ENCODE measurements at places on chromosomes 2 and 18. TPM values are rescaled to one million over a fixed set of nuclear protein-coding genes. Genes with fewer than 3 reads are reported as not detected.
A peak's percentile ranks its signal among the peaks of the same experiment; 100 is the strongest.

KATNAL2 gene
- 5.8 TPM for total RNA-seq

NEURL3 gene
- total RNA-seq: not detected

TPO gene
- 0.56 TPM for total RNA-seq

DNA sequence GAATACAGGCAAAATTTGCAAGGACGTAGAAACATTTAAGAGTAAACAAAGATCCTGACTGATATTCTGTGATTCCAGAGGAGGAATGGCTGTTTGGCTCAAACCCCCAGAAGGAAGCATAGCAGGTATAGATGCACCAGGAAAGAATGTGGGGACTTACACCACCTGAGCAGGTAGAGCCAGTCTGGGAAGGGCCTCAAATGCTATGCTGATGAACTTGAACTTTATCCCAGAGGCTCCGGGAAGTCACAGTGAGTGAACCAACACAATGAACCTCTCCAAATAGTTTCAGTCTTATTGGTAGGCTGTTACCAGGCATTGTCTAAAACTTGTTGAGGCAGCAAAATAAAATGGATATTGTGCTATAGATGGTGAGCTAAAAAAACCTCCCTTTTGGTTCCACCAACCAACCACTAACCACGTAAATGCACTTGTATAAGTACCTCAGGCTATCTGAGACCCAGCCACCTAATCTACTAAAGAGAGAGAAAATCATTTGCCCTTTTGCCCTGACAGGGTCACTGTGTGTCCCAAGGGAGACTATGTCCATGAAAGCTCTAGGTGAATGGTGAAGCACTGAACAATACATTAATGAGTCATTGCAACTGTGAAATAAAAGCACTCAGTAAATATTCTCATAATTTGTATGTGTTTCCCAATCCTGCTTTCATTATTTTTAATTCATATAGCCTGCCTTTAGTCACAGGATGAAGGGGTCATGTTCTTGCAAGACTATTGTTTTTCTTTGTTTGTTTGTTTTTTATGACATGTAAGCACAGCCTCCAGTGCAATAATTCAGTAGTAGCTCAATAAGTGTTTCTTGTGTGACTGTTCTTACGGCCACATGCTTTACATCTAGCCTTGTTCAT is 911.6 kb downstream of the EPHA4 start:
- ATAC-seq: no peak

- no peak for ATAC-seq
Measured at GRCh38 chr2:240168546-240169361, 28.3 kb upstream of the OTOS start.

DNA sequence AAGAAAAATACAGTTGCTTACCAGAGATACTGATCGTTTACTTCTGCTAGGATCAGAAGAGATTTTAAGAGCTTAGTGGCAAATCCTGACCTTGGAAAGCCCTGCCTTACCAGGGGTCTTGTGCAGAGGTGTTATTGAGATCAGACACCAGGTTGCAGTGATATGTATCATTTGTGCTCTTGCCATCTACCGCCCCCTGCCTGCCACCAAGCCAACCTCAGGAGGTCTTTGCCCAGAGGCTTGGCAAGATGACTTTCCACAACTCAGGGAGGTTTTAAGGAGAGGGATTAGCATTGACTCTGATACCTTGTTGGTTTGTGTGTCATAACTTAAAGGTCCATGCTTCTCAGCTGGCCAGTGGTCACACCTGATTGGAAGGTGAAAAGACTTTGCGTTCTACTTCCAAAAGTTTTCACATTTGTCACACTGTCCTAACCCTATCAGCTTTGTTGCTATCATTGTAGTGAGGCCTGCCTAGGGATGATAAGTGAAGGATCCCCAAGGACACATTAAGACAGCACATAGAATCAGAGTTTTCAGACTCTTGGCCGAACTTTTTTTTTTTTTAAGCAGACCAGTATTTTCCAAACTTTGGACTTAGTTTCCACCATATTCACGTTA is 46.2 kb upstream of the MGAT5 start:
- ATAC-seq: peak; percentile 75

DNA sequence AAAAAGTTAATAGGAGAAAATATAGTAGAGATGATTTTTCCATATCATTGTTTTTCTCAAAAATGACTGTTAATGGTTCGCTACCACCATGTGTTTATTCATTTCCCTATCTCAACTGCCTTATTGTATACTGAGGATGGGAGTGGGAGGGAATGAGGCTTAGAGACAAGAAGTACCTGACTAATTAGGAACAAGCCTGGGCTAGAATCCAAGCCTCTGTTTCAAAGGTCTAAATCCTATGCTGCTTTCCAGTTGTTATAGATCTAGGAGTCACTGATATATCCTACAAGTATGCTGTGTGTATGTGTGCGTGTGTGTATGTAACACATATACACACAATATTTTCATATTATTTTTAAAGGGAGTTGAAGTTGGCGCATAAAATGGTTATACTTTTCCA is 465.9 kb downstream of the EPHA4 start:
- ATAC-seq: no peak

GRCh38 chr2:196830701-196831100 is 21.5 kb upstream of the C2orf66 start:
- ATAC-seq: no peak

DNA sequence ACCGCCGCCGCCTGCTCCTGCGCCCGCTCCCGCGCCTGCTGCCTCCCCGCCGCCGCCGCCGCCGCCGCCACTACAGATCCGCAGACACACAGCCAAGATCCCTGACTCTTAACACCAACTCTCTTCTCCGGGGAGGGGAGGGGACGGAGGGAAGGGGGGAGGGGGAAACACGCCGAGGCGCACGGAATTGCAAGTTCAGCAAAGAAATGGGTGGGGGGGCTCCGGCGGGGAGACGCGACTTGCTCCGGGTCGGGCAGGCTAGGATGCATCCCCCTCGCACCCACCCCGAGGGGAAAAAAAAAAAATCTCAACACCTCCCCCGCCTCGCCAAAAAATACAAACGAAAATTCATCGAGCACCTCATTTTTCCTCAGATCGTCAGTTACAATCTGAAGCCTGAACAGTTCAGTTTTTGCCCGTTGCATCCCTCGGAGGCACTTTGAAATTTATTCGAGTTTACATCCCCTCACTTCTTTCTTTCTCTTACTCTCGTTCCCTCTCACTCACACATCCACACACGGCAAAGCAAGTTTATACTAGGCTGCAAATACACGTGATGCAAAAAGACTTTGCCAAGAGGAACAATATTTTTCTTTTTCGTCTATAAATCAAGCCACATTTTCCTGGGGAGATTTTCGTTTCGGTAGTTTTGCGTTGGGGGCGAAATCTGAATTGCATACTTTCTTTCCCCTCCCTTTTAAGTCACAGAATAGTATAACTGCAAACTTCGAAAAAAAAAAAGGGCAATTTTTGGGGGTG is at the start of gene TCF4:
Gene TCF4 (minus strand): TSS at position 82 of the 759 bp plus-strand sequence. CDS start 1,076 bp downstream, outside the sequence.
- peak; percentile 64 for ATAC-seq
